ENCODE measurements at places on chromosomes 1 and 21.

DNA sequence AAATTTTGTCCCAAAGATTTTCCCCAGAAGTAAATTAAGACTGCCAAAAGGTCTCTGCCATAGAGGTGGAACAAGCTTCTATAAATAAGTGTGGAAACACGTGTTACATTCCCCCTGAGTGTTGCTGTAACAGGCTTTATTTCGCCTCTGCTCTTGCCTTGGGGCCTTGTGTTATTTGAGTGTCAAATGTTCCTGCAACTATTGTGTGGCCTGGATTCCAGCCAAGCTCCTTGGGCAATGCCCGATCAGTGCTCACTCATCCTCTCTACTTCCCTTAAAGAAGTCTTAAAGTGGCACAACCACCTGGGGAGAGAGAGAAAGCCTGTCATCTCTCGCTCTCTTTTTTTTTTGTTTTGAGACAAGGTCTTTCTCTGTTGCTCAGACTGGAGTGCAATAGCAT, 156.7 kb downstream of the NR5A2 start:
- no peak for DNase-seq

DNA sequence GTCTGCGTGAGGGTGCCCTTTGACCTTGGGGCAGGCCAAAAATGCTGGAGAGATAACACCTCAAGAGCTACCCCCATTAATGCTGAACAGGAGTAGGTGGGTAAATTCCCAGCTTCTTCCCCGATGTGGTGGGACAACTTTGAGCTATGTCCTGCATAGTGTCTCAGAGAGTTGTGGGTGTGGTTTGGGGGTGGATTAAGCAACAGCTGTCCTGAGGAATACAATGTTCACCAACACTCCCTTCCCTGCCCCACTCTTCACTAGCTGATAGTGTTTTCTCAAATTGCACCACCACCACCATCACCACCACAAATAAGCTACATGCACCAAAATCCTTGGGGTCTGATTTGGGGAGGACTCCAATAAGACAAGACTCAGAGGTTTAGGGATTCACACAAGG, 258.4 kb downstream of the HLX start:
- DNase-seq: no peak

DNA sequence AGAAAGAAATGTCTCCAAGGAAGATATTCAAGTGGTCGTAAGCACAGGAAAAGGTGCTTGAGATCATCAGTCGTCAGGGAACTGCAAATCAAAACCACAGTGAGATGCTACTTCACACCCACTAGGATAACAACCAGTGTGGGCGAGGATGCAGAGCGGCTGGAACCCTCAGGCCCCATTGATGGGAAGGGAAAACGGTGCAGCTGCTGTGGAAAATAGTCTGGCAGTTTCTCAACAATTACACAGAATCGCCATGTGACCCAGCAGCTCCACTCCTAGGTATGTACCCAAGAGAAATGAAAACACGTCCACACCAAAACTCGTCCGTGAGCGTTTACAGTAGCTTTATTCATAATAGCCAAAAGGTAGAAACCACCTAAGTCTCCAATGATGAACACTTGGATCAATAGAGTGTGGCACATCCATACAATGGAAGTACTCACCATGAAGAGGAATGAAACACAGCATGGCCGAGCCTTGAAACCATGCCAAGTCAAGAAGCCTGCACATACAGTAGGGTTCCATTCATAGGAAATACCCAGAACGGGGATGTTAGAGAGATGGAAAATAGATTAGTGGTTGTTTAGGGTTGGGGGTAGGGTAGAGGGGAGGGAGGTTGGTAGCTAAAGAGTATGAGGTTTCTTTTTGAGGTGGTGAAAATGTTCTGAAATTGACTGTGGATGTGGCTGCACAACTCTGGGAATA, 6.1 kb downstream of the DFFB start:
- no peak for DNase-seq

DNA sequence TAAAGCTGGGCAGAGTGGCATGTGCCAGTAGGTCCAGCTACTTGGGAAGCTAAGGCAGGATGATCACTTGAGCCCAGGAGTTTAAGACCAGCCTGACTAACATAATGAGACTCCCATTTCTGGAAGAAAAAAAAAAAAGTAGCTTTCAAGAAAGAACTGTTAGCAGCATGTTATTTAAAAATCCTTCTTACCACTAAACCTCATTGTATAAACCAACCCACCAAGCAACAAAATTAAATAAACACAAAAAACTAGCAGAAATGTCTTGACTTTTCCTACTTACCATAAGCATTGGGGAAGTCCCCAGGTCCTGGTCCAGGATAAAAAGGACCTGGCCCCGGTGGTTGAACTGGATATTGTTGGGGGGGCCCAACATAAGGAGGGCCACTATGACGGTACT, 192.9 kb upstream of the HP1BP3 start:
- no peak for DNase-seq

GRCh38 chr1:111864862-111865261, 109.2 kb downstream of the DDX20 start:
- DNase-seq: no peak

DNA sequence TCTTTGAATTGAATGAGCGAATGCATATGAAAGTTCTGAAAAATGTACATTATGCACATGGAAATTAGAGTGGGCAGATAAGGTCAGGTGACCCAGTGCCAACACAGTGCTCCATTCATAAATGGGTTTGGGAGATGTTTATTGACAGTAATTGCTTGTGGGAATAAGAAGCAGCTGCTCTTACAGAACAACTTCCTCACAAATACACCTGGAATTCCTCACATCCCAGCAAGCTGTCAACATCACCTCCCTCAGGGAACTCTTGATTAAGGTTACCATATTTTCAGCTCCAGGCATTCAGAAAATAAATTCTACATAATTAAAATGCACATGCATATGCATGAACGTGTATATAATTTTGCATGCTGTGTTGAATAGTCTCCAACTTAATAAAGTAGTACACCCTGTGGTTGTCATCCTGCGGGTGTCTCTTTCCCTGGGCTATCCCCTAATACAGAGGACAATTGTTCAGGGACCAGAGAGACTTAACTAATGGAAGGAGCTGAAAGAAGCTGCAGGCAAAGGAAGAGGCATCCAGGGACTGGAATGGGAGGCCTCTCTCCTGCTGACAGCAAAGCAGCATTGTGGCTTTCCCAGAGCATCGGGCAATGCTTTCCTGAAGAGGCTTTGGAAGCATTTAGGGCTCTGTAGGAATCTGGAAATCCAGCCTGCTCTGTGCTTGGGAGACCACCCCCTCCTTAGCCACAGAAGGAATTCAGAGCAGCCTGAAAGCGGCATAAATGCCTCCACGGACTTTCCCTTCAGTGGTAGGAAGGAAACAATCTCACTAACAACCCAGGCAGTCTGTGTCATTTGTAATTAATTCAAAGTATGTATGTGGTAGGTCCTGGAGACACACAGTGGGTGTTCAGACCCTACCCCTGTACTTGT, 55.2 kb upstream of the GNG12 start:
- peak; percentile 59 for DNase-seq

DNA sequence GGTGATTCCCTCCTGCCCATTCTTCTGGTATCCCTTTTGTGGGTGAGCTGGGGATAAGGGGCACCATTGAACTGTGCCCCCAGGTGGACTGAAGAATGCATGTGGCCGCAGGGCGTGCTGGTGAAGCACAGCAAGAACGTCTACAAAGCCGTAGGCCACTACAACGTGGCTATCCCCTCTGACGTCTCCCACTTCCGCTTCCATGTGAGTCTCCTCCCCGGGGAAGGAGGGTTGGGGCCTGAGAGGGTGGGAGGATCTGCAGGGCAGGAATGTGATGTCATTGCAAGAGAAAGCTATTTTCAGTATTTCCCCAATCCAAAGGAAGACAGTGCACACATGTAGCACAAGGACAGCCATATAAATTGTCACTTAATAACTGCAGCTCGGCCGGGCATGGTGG, 7.5 kb upstream of the KPNA6 start:
- no peak for DNase-seq

- no peak for DNase-seq
Measured at GRCh38 chr1:155912056-155912536, 947 bp upstream of the RIT1 start.

DNA sequence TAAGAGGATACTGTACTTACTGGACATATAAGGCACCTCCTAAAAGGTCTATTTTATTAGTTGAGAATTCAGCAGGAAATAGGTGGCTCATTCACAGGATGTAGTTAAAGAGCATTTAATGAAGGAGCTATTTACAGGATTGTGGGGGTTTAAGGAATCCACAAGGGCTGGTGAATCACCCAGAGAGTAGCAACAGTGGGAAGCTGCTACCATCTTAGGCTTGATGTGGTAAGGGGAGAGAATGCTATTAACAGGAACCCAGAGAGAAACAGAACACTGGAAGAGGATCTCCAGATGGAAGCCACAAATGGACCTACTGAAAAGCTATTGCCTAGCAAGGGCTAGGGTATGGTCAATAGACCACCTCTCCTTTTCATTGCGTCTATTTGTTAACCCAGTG, 52.0 kb upstream of the COL11A1 start:
- DNase-seq: no peak

- DNase-seq: no peak
Measured at GRCh38 chr21:38747810-38748209, 57.9 kb upstream of the ETS2 start.

GRCh38 chr1:68162761-68163160, 69.6 kb downstream of the WLS start:
- DNase-seq: no peak

GRCh38 chr1:2412773-2413494, 570 bp upstream of the PEX10 start:
- no peak for DNase-seq

- no peak for DNase-seq
Measured at GRCh38 chr1:242128951-242129502, 130.1 kb upstream of the MAP1LC3C start.

DNA sequence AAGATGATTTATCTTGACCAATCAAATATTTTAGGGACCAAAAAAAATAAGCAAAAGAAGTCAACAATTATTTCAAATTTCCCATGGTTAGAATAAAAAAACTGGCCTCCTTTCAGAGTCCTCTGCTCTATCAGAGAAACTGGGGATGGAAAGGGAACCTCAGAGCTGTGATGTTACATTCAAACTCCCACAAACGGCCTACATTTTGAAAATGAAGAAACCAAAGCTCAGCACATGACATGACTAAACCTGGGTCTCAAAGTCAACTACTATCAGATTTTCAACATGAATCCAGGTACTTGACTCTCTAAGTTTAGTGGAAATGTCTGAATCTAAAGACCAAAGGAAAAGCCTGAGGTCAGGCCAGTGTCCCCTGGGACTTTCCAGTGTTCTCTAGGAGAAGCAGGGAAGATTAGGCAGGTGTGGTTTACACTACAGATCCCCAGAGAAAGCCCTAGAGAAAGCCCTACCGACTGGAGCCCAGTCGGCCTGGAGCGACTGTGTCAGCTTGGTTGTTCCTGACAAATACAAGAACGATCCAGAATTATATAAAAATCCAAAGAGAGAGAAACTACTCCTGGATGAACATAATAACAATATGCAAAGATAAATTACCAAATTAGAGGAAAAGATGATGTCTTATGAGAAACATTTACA, 24.8 kb downstream of the JAK1 start:
- no peak for DNase-seq

DNA sequence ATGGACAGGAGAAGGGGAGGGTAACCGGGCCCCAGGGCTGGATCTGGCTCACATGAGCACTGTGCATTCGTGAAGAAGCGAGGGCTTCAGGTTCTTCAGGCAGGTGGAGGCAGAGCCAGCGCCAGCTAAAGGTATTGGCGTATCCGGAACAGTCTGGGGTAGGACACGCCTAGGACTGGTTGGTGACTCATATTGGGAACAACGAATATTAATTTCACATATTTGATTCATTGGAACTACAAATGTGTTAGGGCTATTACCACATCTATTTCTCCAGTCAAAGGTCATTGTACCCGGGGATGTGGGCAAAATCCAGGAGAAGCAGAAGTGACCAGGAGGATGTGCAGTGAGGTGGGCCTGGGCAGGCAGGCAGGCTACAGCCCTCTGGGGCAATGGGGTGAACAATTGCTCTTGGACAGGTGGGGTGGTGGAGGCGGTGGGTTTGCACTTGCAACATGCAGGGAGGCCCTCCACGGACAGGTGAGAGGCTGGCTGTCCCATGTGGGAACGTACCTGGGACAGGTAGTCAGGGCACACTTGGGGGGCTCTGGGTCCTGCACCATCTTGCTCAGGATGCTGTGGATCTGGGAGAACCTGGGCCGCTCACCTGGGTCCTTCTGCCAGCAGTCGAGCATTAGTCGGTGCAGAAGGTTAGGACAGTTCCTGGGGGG, 26.7 kb downstream of the CDCA8 start:
- DNase-seq: no peak

DNA sequence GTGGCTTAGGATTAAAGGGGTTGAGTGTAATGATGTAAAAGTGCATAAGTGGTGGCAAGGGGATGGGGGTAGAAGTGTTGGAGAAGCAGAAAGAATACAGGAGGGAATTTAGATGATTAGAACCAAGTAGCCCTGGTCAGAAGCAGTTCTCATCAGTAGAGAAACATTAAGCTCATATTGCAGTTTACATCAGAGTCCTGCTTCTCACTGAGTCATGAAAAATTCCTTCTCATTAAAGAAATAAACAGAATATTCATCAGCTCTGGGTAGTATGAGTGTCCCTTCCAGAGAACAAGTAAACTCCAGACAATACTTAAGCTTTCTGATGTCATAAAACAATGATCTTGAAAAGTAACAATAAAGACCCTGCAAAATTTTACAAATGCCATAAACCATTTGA, 36.5 kb downstream of the LRRIQ3 start:
- peak; percentile 3 for DNase-seq

DNA sequence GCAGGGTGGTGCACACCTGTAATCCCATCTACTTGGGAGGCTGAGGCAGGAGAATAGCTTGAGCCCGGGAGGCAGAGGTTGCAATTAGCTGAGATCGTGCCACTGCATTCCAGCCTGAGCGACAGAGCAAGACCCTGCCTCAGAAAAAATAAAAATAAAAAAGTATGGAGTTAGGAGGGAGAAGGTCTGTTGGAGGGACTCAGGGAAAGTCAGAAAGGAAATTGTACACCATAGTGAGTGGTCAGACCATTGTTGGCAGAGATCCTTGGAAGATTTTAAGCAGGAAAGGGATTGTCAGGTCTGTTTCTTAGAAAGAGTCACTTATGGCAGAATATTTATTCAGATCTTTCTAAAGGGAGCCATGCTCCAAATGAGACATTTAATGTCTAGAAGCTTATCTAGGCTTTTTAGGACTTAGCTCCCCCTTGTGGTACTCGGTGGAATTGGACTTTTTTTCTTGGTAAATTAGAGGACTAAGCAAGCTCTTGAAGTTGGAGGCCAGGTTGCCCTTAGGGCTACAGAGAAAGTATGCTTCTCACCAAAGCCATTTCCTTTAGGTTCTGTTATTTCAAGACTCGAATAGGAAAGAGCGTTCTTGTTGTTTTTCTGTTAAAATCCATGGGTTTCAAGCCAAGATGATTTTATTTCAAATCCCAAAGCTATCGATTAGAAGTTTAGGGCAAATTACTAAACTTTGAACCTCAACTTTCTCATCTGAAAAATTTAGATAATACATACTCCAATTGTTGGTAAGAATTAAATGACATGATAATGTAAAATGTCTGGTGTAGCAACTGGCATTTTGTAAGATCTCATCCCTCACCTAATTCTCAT, 16.5 kb downstream of the MIA3 start:
- DNase-seq: peak; percentile 65
